ENCODE measurements at places on chromosomes 13 and 19. TPM values are rescaled to one million over a fixed set of nuclear protein-coding genes. Genes with fewer than 3 reads are reported as not detected.

The CD37 gene
- total RNA-seq, result not detected

The SERTAD1 gene
- total RNA-seq, result 30.3 TPM

The SLITRK5 gene
- 0.60 TPM for total RNA-seq

The SMIM44 gene
- total RNA-seq, result not detected

The SIGLEC6 gene
- total RNA-seq, result not detected

The PGLYRP2 gene
- total RNA-seq, result not detected

The ZNF132 gene
- total RNA-seq, result 0.09 TPM

The SLC8A2 gene
- total RNA-seq, result 0.18 TPM

The NALCN gene
- total RNA-seq, result 4.4 TPM

The LILRB2 gene
- 0.14 TPM for total RNA-seq

The GALP gene
- total RNA-seq, result not detected

The KLK4 gene
- total RNA-seq, result 0.41 TPM

The ZSCAN18 gene
- total RNA-seq, result 1.4 TPM

The CYP2F1 gene
- total RNA-seq, result not detected

The NUMBL gene
- total RNA-seq, result 74.4 TPM

The LYPD3 gene
- total RNA-seq, result 0.36 TPM

The CGB8 gene
- 4.1 TPM for total RNA-seq

The CRB3 gene
- 5.4 TPM for total RNA-seq

The ZNF709 gene
- total RNA-seq, result not detected

The HS6ST3 gene
- not detected for total RNA-seq

The SPATA13 gene
- 5.7 TPM for total RNA-seq

The HCST gene
- 0.63 TPM for total RNA-seq

The KLK3 gene
- not detected for total RNA-seq

The SYNE4 gene
- 0.24 TPM for total RNA-seq

The LSM14A gene
- 267 TPM for total RNA-seq

The LGALS7B gene
- not detected for total RNA-seq

The GPC5 gene
- total RNA-seq, result not detected

The FOXO1 gene
- 3.6 TPM for total RNA-seq

The LCP1 gene
- total RNA-seq, result 0.22 TPM

The RELB gene
- total RNA-seq, result 39.4 TPM

The ATP4A gene
- total RNA-seq, result not detected

The CACNG8 gene
- 1.1 TPM for total RNA-seq

The FFAR2 gene
- not detected for total RNA-seq

The TIMM50 gene
- 226 TPM for total RNA-seq

The ASPDH gene
- total RNA-seq, result not detected

The DMKN gene
- 26.7 TPM for total RNA-seq

The CCDC169 gene
- total RNA-seq, result 0.37 TPM

The S1PR4 gene
- total RNA-seq, result not detected

The TMEM161A gene
- 11.6 TPM for total RNA-seq

The ZNF813 gene
- total RNA-seq, result 0.11 TPM

The OR7C1 gene
- total RNA-seq, result not detected

The SLC10A2 gene
- total RNA-seq, result not detected

The SELENOV gene
- not detected for total RNA-seq

The TFPT gene
- total RNA-seq, result 22.3 TPM

The SKA3 gene
- total RNA-seq, result 14.6 TPM

The ZNF540 gene
- total RNA-seq, result not detected

The TINCR gene
- total RNA-seq, result 1.4 TPM

The SARS2 gene
- 54.6 TPM for total RNA-seq

The ANKLE1 gene
- total RNA-seq, result 0.43 TPM

All from A549 treated with ZK216348 at 1 μM for 4 hours (cell line).